ENCODE measurements at places on chromosomes 2 and 18.

DNA sequence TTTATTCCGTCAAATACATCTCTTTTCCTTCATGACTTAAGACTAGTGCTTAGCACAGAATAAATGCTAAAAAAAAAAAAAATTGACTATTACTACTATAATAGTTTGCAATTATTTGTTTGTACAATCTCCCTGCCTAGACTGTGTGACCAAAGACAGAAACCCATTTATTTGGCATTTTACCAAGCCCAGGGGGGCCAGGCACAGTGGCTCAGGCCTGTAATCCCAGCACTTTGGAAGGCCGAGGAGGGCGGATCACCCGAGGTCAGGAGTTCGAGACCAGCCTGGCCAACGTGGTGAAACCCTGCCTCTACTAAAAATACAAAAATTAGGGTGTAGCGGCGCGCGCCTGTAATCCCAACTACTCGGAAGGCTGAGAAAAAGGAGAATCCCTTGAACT, 1.4 kb downstream of the ASB3 start:
- no peak for DNase-seq

DNA sequence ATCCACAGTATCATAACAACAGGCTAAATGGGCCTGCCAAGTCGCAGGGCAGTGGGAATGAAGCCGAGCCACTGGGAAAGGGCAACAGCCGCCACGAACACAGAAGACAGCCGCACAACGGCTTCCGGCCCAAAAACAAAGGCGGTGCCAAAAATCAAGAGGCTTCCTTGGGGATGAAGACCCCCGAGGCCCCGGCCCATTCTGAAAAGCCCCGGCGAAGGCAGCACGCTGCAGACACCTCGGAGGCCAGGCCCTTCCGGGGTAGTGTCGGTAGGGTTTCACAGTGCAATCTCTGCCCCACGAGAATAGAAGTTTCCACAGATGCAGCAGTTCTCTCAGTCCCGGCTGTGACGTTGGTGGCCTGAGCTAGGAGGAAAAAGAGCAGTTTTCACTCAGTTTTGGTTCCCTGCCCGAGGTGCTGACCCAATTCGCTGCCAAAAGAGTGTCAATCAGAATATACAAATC, 32.2 kb downstream of the KCTD18 start:
- no peak for DNase-seq

DNA sequence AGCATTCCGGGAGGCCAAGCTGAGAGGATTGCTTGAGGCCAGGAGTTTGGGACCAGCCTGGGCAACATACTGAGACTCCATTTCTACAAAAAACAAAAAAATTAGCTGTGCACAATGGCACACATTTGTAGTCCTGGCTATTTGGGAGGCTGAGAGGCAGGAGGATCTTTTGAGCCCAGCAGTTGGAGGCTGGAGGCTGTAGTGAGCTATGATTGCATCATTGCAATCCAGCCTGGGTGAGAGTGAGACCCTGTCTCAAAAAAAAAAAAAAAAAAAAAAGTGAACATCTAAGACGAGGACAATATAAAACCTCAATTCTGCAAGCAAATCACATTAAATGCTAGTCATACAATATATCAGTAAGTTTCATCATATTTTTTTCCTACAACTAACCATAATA, 2.8 kb upstream of the HAT1 start:
- no peak for DNase-seq

GRCh38 chr2:32947484-32948143, 861 bp downstream of the LTBP1 start:
- DNase-seq: no peak

DNA sequence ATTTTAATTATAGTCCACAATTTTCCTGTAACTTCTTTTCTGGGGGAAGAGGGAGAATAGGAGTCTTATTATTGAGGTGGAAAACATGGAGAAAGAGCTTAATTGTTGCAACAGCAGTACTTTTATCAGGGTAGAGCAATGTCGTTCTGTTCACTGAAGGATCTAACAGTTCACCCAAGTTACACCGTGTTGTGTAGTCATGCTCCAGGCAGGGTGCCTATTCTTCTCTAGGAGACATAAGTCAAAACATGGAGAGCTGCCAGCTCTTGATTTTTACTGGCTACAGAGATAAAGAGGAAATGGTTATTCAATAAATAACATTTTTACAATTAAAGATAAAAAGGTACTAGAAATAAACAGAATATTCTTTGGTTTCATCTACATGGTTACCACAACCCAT, 594.3 kb upstream of the NETO1 start:
- no peak for DNase-seq

DNA sequence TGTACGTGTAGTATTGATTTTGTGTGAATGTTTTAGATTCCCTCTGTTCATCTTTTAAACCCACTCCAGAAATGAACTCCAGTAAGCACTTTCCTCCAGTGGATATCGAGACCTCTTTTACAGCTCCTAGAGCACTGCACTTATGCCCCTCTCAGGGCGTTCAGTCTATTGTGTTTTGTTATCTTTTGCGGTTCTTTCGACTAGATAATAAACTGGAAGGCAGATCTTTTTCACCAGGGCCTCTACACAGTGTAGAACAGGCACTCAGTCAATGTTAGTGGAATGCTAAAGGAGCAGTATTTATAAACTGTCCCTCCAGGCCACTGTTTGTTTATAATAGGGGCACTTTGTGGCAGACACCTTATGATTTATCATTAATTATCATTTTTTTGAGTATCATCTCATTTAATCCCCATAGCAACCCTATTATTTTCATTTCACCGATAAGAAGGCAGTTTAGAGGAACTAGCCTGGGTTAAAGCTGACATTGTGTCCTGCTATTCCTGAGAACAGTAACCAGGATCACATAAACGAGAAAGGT, 742 bp upstream of the SOS1 start:
- no peak for DNase-seq

GRCh38 chr2:10654069-10654468, 35.7 kb downstream of the NOL10 start:
- DNase-seq: no peak

- no peak for DNase-seq
These were observed 22.6 kb downstream of the MYO5B start for GRCh38 chr18:50172367-50172766.

- DNase-seq: no peak
These were observed 27.2 kb upstream of the NFE2L2 start for GRCh38 chr2:177291701-177292100.

DNA sequence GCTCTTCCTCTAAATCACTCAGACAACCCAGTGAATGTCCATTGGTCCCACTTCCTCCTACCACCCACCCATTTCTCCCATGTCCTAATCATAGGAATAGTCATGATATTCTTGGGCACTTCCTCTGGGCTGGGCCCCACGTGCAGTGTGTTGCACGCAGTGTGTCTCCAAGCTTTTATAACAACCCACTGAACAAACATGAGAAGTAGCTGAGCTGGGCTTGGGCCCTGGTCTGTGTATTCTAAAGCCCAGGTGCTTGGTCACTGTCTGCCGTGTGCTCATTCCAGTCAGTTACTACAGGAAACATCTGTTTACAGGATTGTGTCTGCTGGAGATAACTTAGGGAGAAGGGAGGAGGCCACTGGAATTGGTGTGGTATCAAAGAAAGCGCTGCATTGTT, 64.2 kb upstream of the THOC1 start:
- DNase-seq: no peak

DNA sequence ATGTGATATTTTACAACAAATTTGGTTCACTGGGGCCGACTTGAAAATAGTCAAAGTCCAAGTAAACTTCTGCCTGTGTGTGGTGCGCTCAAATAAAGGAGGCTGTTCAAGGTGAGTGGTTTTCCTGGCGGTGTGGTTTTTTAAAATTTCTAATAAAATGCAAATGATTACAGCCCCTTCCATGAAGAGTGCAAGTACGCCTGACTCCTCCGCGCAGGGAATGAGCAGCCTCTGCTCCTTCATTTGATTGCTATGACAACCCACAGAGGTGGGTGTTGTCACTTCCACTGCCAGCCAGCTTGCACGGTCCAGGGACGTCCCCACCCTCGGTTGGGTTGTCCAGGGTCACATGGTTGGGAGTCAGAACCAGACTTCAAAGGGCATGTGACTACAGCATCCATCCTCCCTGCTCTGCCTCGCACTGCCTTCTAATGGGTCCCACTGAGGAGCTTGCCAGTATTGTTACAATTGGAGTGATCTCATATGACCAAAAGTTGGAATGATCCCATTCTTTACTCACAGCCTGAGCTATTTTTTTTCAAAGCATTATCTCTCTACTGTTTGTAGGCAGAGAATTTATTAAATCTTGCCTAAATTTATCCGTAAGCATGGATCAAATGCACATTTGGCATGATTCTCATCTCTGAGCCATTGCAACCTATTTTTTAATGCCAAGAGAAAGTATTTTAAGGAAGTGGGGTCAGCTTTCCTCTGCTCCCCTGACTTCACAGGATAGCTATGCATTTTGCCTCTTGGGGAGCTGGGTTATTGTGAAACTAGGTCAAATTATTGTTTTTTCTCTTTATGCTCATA, 121.3 kb downstream of the AGAP1 start:
- no peak for DNase-seq

DNA sequence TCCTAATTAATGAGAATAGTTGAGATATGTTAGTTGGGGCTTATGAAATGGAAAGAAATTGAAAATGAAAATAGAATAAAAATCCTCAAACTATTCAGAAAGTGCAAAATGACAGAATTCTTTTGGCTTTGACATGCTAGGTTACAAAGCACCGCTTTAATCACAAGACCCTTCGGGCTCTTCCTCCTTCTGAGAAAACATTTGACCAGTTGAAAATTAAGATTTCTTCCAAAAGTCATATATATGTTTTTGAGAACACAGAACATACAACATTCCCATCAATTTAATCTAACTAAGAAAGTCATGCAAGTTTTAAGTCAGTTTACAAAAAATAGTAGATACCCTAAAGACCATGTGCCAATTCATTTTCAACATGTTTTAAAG, 2.2 kb upstream of the SLC40A1 start:
- no peak for DNase-seq

- DNase-seq: no peak
These were observed 83.2 kb upstream of the GALNT5 start for GRCh38 chr2:157174321-157174720.

DNA sequence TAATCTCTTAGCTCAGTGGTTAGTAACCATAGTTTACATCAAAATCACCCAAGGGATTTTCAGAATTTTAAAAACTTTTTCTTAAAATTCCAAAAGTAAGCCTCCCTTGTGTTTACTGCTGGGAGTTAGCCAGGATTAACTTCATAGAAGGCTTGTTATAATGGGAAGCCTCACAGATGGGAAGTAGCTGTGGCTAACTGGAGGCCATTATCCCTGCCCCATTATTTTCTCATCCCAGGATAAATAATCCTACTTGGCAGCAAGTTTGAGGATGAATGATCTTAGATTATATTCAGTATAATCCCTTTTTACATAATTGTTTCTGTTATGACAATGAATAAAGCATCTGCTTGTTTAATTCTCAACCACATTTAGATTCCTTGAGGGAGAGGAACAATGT, 25.5 kb downstream of the PLEK start:
- DNase-seq: no peak

DNA sequence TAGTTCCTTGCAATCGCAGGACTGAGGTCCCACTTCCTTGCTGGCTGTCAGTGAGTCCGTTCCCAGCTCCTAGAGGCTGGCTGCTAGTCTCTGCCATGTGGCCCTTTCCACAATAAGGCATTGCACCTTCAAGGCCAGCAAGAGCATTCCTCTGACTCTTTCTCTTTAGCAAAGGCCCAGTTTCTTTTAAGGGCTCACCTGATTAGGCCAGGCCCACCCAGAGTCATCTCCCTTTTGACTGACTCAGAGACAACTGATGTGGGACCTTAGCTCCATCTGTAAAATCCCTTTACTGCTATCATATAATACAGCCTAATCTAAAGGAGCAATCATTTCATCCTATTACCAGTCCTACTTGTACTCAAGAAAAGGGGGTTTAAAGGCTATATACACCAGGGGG, 278.2 kb downstream of the SLC4A3 start:
- no peak for DNase-seq

GRCh38 chr2:107359021-107359420, 467.7 kb upstream of the RGPD4 start:
- no peak for DNase-seq

GRCh38 chr2:95271381-95271971, 2.8 kb upstream of the PROM2 start:
- no peak for DNase-seq

GRCh38 chr18:50444539-50444938, 69.7 kb downstream of the SKA1 start:
- DNase-seq: no peak

- DNase-seq: no peak
These were observed 507.6 kb upstream of the SPHKAP start for GRCh38 chr2:228689053-228689452.

DNA sequence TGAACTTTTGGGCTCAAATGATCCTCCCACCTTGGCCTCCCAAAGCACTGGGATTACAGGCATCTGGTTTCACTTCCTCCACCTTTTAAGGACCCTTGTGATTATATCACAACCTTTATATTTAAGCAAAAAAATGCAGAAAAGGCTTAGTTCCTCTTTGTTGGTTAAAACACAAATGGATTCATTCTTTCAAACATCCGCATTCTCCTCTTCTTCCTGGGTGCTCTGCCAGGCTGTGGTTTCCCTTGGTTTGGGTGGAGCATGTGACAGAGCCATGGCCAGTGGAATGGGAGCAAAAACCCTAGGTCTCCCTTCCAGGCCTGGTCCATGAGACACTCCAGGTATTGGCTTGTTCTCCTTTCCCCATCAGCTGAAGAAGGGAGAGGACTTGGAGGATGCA, 9.9 kb upstream of the SLC66A3 start:
- DNase-seq: no peak

DNA sequence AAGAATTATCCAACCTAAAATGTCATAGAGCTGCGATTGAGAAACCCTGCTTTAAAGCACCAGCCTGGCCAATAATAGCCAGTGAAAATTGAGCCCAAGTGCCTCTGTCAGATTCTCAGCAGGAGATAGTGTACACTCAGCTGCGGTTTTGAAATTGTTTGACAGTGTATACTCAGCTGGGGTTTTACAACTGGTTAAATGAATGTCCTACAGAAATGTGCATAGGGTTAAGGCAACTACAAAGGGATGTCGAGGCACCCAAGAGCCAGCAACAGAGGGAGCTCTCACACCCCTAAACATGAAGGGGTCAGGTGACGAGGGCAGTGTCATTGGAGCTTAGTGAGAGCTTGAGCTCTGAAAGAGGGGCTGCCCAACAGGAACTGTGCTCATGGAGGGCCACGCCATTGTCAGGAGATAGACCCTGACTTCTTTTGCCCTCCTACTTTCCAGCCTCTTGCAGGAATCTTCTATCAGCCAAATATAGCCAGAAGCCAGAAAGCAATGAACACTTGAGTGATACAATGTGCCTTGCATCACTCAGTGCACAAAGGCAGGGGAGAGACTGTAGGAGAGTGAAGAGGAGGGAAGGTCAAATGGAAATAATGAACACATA, 15.1 kb downstream of the ACTG2 start:
- DNase-seq: no peak

DNA sequence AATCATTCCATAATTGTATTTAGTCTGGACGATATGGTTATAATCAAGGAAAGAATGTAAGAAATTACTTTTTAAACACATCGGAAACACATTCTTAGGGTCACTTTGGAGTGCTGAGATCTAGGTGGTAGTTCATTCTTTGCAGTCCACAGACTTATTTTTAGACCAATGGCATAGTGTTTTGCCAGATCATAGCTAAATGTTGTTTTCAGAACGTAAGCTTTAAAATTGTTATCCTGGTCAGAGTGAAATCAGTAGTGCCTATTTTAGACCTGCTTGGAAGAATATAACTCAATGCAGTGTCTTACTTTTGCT, 4.3 kb downstream of the MYL12A start:
- DNase-seq: no peak

- no peak for DNase-seq
These were observed 209.2 kb upstream of the LRATD1 start for GRCh38 chr2:14423145-14423906.

GRCh38 chr2:30425326-30425725, 21.7 kb upstream of the LCLAT1 start:
- no peak for DNase-seq
